Stimulated activated CD4-positive, alpha-beta T cell treated with anti-CD3 and anti-CD28 coated beads, Interleukin-1b, Interleukin-23, amount 100 ng/mL, for 1 hour (primary cell): ENCODE measurements at places on chromosomes 16 and 17.

GRCh38 chr16:10383626-10384025 is 2.2 kb upstream of the ATF7IP2 start:
- no peak for DNase-seq

DNA sequence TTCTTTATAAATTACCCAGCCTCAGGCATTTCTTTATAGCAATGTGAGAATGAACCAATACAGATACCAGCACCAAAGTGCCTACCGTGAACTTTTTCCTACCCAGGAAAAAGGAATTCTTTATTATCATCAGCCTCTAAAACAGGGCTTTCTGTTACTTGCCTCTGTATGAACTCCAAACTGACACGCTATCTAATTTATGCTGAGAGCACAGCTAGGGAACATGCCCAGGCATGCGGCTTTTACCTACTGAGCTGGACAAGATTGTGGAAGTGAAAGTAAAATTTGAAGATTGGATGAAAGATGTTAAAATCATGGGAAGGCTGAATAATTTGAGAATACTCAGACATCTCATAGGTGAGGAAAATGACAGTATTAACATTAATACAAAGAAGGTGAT is 24.4 kb upstream of the ADCY9 start:
- DNase-seq = no peak

DNA sequence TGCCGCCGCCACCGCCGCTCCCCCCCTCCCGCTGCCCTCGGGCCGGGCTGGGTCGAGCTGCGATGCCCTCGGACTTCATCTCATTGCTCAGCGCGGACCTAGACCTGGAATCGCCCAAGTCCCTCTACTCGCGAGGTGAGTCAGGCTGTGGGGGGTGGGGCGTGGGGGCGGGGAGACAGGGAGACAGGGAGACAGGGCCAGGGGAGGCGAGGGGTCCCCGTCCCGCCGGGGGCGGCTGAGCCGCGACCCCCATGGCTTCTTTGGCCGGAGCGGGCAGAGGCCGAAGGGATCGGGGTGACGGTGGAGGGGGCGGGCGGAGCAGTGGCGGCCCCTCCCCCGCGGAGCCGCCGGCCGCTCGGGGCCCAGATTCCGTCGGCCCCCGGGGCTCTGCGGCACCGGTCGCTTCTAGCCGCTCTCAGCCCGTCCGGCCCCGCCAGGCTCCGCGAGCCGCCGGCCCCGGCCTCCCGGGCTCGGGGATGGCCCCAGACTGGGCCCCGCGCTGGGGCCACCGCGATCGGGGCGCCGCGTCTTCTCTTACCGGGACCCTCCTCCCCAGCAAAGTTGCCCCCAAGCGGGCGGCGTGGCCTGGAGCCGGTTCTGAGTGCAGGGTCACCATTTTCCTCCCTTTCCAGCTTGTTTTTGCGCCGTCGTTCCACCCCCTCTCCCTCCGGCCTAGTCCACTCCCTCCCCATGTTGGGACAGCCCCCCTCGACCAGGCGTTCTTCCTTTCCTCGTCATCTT is 644 bp downstream of the NFAT5 start:
- DNase-seq = no peak

DNA sequence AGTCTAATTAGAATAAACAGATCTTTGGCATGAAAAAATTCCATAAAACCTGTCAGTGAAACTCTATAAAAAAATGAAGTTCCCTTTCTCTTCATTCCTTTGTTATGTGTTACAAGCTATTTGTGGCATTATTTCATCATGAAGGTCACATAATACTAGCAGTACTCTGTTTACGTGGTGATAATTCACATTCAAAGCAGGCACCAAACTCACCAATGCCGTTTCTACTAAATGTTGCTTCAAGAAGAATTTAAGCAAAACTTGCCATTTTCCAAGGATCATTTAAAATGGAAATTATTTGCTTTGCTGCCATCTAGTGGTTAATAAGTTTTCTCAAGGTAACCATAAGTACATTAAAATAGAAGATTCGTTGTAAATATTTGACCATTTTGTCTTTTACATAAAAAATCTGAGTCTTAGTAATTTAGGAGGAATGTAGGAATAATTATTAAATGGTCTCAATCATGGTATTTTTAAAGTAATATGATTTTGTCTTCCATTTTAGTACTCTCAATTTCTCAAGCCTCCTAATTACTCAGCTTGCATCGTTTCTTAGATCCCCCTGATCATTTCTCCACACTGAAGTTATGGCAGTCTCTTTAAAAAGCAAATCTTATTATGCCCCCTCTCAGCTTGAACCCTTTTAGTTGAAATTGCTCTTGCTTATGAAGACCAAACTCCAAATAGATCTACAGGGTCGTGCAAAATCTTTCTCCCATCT is 80.8 kb downstream of the OMG start:
- DNase-seq = no peak

DNA sequence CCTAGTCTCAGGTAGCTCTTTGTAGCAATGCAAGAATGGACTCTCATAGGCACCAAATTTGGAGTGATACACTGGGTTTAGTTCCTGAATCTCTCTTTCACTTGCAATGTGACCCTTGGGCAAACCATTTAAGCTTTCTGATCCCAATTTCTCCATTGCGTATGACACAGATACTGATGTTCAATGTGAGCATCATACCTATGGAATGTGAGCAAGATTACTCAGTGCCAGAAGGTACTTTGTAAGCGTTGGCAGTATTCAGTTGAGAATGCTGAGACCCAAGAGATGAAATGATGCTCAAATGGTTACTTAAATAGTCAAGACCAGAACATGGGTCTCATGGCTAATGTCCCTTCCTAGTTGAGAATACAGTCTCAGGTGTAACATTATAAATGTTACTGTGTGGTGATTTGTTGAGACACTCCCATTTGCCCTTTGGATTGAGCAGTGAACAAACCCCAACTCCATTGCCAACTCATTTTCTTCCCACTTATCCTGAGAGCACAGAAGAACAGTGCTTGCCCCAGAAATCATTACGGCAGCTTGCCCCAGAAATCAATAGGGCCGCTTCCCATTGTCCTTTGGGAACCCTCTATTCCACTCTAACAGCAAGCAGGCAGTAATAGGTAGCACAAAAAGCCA is 134.1 kb downstream of the SOX9 start:
- no peak for DNase-seq

DNA sequence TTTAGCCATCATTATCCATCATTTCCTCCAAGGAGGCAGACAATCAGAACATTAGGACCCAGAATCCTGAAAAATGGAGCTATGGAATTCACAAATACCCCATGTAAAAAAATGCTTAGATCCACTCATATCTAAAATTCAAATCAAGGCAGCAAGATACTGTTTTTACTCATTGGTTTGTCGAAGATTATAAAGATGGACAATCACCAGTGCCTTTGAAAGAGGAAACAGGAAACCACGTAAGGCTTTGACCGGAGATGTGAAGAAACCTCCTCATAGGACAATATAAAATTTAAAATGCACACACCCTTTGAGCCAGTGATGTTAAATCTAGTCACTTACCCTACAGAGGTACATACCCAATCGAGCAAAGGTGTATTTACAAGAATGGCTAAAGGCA is 130.0 kb downstream of the XYLT1 start:
- no peak for DNase-seq

DNA sequence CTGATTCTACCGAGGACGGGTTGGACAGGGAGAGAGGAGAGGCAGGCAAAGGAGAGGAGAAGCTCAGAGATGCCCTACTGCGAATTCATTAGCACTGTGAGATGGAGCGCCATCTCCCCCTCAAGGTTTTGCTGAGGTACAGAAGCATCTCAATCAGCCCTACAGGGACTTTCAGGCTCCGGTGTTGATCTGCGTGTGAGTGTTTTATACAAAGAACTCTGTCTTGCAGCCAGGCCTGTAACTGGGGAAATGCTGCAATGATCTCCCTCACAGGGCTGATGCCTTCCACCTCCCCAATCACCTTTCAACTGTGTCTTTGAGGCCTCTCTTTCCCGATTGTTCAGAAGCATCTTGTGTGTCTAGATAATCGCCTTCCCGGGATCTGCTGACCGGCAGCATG is 74.8 kb downstream of the IRX6 start:
- no peak for DNase-seq

DNA sequence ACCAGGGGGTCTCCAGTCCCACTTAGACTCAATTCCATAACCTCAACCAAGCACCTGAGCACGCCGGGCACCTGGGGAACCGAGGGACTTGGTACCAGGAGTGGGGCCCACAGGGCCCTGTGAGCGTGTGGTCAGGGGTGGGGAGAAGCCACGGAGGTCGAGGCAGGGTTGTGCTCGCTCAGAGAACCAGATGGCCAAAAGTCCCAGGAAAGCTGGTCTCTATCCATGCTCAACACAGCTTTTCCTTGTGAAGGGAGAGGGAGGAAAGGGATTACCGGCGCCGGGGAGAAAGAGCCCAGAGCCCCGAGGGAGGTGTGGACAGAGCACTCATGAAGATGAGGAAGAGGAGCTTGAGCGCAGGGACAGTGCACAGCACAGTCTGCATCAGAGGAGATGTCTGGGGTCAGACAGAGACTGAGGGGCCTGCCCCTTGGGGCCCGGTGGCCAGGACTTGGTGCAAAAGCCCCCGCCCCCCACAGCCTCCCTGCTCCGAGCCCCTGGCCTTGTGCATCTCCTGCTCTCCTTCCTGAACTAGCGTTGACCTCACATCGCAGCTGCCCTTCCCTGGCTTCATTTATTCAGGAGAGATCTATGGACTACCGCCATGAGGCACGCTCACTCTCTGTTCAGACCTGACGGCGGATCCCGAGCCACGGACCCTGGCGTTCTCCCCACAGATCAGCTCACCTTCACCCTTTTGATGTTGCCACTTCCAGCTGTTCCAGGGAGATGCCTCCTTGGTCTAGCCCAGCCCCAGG is 355.4 kb upstream of the TNRC6C start:
- no peak for DNase-seq

DNA sequence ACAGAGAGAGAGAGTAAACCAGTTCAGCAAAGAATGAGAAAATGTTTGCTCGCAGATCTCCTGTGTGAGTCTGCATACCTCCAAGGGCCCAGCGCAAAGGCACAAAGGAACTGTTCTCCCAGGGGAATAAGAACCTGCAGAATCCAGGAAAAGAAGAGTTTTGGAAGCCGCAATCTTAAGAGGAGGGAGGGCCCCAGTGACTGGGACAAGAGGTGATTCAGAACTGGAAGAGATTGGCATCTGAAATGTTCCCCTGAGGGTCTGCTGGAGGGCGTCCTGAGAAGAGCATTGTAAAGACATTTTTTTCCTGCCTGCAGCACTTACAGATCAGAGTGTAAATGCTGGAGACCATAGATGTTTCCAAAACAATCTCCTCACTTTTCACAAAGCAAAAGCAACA is 6.1 kb downstream of the ATMIN start:
- no peak for DNase-seq

- DNase-seq = no peak
Measured at GRCh38 chr16:54128629-54129234, 157.9 kb downstream of the IRX3 start.

- DNase-seq = no peak
Measured at GRCh38 chr17:81839301-81839700, 4.5 kb upstream of the PPP1R27 start.

DNA sequence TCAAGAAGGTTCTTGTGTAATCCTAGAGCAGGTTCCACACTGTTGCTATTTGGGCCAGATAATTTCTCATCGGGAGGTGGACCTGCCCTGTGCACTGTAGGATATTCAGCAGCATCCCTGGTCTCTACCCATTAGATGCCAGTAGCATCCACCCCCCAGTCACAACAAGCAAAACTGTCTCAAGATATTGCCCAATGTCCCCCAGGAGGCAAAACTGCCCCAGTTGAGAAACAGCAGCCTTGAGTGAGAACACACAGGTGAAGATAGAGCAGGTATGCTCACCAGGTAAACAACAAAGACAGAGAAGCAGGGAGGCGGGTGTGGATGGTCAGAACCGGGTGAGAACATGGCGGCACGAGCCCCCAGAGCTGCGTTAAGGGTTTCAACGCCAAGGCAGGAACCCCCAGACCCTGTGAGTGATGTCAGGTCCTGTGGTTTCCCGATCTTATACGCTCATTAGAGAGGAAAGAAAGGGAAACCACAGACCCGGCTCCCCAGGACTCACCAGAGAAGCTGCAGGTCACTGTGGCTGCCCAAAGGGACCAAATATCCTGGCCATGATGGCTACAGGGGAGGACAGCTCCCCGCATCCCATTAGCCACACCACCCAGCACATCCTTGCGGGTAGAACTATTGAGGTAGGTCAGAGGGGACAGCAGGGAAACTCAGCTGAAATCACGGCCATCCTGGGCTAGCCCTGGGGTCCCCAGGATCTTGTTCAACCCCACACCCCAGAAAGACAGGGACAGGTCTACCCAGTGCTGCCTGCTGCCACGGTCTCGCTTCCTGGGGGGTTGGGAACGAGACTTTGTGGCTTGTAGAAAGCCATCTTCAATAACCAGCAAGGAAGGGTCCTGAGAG is 21.2 kb downstream of the CDC42EP4 start:
- DNase-seq = no peak

- no peak for DNase-seq
Measured at GRCh38 chr17:65277576-65277975, 140.4 kb downstream of the RGS9 start.

GRCh38 chr16:51306116-51306515 is 155.0 kb upstream of the SALL1 start:
- DNase-seq = no peak

DNA sequence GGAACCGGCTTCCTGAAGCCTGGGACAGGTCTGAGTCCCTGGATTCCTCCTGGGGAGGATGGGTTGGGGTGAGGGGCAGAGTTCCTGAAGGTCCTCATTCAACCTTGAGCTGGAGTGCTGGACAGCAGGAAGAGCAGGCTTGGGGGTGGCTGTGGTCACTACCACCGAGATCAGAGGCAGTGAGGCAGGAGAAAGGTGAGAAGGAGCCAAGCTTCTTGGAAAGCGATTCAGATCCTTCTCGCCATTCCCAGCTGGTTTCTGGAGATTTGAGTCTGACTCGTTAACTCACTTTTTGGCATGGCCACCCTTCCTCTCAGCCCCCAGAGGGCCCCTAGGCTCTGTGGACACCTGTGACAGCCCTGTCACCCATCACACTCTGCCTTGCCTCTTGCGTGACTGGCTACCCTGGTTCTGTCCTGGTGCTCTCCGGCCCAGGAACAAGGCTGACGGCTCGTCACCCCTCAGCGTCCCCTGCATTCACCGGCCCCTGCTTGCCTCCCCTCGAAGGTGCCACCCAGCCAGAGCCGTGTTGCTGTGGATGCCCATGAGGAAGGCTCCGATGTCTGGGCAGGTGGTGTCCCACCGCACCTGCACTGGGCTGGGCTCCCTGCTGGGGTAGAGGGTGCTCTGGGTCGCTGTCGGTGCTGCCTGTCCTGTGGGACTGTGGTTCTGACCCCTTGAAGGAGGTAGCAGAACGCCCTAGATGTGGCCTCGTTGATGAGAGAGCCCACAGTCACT is 9.7 kb upstream of the TIMP2 start:
- DNase-seq = no peak

DNA sequence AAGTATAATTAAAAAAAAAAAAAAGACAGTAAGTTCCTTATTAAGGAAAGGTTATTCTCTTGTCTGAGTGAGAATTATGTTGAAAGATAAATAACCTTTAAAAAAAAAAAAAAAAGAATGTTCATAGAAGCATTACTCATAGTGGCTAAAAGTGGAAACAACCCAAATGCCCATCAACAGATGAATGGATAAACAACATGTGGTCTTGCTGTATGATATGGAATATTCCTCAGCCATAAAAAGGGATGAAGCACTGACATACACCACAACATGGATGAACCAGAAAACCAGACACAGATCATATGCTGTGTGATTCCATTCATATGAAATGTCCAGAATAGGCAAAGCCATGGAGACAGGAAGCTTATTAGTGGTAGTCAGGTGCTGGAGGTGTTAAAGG is 9.2 kb upstream of the CCNF start:
- no peak for DNase-seq

- no peak for DNase-seq
Measured at GRCh38 chr17:2957631-2958286, 105.6 kb downstream of the OR1D5 start.
